ENCODE measurements at places on chromosomes 12 and 14. TPM values are rescaled to one million over a fixed set of nuclear protein-coding genes. Genes with fewer than 3 reads are reported as not detected.

DNA sequence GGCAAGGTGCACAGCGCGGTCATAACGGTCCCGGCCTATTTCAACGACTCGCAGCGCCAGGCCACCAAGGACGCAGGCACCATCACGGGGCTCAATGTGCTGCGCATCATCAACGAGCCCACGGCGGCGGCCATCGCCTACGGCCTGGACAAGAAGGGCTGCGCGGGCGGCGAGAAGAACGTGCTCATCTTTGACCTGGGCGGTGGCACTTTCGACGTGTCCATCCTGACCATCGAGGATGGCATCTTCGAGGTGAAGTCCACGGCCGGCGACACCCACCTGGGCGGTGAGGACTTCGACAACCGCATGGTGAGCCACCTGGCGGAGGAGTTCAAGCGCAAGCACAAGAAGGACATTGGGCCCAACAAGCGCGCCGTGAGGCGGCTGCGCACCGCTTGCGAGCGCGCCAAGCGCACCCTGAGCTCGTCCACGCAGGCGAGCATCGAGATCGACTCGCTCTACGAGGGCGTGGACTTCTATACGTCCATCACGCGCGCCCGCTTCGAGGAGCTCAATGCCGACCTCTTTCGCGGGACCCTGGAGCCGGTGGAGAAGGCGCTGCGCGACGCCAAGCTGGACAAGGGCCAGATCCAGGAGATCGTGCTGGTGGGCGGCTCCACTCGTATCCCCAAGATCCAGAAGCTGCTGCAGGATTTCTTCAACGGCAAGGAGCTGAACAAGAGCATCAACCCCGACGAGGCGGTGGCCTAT lies 875 bp downstream of the HSPA2 start:
- DNase-seq: peak; percentile 11
- peaks cover 29% of the 10 kb centered on the region for H3K4me1 ChIP-seq
- peaks cover 31% of the 10 kb centered on the region for H3K27me3 ChIP-seq

DNA sequence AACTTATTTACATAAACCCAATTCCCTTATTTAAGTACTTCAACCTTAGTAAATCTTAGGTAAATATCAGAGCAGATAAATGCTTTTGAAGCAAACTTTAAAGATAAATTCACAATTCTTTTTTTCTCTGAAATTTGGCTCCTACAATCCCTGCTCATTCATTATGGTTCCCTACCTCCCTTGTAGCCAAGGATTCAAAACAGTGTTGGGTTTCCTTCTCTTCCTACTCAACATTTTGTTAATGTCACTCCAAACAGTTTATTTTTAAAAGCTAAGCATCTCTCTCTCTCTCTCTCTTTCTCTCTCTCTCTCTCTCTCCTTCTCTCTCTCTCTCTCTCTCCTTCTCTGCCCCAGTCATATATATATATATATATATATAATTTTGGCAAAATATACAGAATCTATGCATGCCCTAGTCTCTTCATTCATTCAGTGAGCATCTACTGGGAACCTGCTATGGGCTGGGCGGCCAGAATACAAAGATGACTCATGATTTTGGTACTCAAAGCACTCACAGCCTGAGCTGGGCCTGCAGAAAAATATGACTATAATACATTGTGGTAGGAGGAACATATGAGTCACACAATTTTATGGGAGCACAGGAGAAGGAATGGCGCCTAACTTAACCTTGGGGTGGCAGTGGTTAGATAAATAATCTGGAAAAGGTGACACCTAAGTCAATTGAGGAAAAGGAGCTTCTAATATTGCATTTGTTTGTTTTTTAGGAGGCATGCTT lies 123.7 kb upstream of the DHRS4 start:
- peak; percentile 5 for DNase-seq
- H3K27ac ChIP-seq: no peak overlapping the region
- H3K4me1 ChIP-seq: peaks cover 2% of the 10 kb centered on the region
- H3K36me3 ChIP-seq: no peaks in the 10 kb centered on the region
- H3K27me3 ChIP-seq: no peaks in the 10 kb centered on the region
- no peak overlapping the region for H3K4me3 ChIP-seq

GRCh38 chr12:111585690-111586089 lies 13.4 kb downstream of the ATXN2 start:
- H3K4me1 ChIP-seq: peaks cover 10% of the 10 kb centered on the region
- no peak overlapping the region for H3K27ac ChIP-seq
- no peak for DNase-seq
- H3K36me3 ChIP-seq: peaks cover 3% of the 10 kb centered on the region

KCNK13 gene
- total RNA-seq: not detected

PFDN5 gene
- 322 TPM for total RNA-seq

MYRFL gene
- total RNA-seq: not detected
